Esophagus mucosa (tissue), 1 donor: ENCODE measurements at places on chromosomes 5 and 9. TPM values are rescaled to one million over a fixed set of nuclear protein-coding genes. Genes with fewer than 3 reads are reported as not detected.

DNA sequence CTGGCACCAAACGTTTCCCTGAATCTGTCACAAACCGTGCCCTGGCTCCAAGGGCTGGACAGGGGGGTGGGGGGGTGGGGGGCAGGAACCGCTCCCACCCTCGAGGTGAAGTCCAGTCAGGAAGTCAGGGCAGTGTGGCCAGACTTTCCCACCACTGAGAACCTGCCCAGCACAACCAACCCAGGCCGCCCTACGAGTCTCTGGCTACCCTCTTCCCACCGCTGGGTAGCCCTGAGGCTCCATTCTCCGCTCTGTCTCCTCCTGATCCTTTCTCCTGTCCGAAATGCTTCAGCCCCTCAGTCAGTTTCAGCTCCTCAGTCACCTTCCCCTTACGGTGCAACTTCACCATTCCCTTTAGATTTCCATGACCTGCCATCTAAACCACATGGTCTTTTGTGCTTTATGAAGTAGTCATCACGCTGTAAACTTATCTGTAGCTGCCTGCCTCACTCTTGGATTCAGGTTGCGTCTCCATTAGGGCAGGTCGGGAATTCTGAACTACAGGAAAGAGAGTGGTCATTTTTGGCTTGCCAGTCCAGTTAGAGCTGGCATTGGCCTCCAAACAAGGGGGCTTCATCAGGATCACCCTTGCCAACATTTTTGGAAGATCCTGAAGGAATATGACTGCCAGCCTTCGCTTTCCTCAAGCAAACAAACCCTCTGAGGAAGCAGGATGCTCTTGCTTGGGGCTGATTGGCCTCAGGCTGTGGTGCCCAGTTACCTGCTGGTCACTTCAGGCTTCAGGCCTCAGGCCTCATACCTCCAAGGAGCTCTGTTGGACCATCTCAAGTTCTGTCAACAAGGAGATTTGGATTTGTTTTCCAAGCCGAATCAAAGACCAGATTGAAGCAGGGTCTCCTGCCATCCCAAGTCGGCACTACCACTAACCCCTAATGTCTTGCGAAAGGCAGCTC is 794 bp upstream of the DCAF12 start:
- ATAC-seq, result peak; percentile 13

- ATAC-seq, result peak; percentile 90
These were observed 156.4 kb upstream of the RASEF start for GRCh38 chr9:83219154-83219923.

- ATAC-seq, result no peak
These were observed 45.7 kb downstream of the SEMA5A start for GRCh38 chr5:9500193-9500592.

The PCDHGC5 gene
- total RNA-seq, result 1.0 TPM

- ATAC-seq, result no peak
These were observed 79.2 kb downstream of the MAST4 start for GRCh38 chr5:66675406-66675805.

DNA sequence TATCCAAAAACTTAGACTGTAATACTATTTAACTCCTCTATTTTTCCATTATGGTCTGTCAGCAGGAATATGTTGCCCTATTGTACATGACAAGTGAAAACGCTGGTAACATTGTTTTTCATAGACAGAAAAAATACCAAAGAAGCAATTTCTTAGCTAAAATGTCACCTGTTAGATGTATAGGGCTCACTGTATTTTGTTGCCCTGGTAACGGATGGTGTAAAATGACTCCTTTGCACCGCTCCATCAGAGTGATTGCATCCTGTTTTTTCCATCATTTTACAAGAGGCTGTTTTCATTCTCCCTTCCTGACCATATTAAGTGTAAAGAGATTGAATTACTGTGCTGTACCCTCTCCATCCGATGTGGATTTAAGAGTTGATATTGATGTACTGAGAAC is 460.1 kb upstream of the TLE4 start:
- no peak for ATAC-seq

DNA sequence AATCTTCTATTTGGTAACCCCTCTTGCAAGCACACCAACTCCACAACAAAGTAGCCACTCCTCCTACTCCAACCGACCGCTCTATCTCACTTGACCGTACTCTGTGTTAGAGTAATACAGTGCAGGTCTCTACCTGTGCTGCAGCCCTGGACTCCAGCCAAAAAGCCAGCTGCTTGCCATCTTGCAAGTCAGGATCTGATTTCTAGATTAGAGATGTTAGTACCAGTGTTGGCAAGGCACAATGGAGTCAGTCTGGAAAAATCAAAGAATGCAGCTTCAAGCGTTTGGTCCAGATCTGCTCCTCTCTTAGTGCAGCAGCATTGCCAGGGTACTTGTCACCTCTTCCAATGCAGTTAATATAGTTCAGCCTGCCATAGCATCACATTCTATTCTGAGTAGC is 477.6 kb downstream of the ZSWIM6 start:
- peak; percentile 87 for ATAC-seq
